GM23248 (cell line): ENCODE measurements at places on chromosomes 6 and 20. TPM values are rescaled to one million over a fixed set of nuclear protein-coding genes. Genes with fewer than 3 reads are reported as not detected.
A peak's percentile ranks its signal among the peaks of the same experiment; 100 is the strongest.

Gene AK9
- 2.0 and 7.2 TPM in 2 replicates for total RNA-seq

- no peak for DNase-seq
These were observed 939 bp downstream of the TGM3 start for GRCh38 chr20:2296524-2297356.

GRCh38 chr20:2914160-2914559 is 40.9 kb downstream of the PTPRA start:
- DNase-seq = no peak

DNA sequence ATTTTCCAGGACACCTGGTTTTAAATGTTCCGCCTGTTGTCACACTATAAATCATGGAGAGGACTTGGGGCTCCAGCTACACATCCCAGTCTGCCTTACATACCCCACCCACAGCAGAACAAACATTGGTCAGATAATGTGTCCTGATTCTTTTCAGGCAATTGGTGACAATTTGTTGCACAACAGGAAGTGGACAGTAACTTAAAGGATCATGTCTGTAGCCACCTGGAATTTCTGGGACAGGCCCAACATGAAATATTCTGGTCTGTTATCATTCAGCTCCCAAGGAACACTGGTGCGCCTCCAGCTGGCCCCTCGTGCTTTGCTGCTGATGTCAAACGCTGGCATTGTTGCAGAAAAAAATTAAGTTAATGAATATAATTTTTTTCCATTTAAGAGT is 117.2 kb downstream of the SOBP start:
- DNase-seq = no peak

DNA sequence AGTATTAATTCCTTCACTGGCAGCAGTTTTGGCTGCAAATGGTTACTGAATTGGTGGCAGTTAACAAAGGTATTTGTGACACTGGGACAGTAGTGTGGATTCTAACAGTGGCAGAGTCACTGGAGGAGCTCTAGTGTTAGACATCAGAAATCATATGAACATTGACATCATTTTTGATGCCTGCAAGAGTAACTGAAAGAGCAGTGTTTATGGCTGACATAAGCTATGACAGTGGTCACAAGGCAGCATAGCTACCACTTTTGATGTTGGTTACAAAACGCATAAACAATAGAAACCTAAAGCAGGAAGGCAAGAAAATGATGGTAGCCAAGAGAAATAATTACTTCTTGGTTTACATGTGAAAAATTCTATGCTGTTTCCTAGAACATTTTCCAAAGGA is 326.7 kb upstream of the MAN1A1 start:
- DNase-seq = no peak

GRCh38 chr6:52303178-52303577 is 18.6 kb upstream of the MCM3 start:
- no peak for DNase-seq

DNA sequence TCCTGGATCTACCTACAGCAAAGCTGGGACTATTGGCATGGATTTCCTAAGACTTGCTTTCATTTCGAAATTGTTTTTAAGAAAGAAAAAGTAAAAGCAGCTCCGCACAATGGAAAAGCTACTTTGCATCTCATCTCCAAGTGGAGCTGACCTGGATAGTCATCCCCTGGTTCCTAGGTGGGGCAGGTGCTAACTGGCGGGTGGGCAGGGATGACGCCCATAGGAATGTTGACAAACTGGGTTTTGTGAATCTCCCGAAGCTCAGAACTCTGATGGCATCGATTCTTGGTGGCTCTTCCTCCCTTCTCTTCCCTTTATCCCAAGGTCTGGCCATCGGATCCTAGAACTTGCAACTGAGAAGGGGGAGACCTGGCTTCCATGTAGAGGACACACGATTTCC is 12.4 kb upstream of the EZR start:
- no peak for DNase-seq

Gene RNF5
- 48.1 and 48.2 TPM in 2 replicates for total RNA-seq

Gene CCN5
- total RNA-seq = 24.5 and 47.3 TPM in 2 replicates

- no peak for DNase-seq
These were observed 49.3 kb downstream of the EZR start for GRCh38 chr6:158769771-158770432.

- DNase-seq = no peak
These were observed 20.9 kb downstream of the TAGAP start for GRCh38 chr6:159023893-159024292.

DNA sequence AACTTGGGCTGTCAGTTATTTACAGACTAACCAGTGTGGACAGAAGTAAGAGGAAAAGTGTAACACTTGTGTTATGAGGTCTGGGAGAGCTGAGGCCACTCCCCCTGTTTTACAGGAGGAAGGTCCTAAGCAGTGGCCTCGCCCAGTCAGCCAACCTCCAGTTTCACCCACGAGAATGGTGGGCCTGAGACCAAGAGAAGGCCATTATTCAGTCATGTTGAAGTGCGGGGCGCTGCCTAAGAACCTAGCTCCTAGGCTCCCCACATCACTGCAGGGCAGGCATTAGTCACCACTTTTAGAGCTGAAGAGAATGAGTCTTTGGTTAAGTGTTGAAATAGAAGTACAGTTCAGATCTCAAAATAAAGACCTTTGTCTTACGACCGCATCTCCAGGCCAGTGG is 27.9 kb downstream of the CDYL start:
- peak; percentile 88 for DNase-seq

DNA sequence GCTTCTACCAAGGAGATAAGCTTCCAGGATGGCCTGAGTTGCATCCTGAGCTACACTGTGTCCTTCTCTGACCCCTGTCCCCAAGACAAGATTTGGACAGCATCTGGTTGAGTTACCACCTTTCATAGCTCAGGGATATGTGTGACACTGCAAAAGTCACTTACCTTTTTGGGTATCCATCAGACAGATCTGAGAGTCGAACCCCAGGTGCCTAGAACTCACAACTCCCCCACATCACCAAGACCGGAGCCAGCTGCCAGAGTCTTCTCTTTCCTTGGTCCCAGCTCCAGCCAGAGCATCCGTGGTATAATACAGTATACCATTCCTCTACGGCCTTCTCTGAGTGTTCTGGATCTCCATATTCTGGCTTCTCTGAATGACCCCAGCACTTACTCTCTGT is 133.0 kb downstream of the CD83 start:
- no peak for DNase-seq

- DNase-seq = no peak
These were observed 1289.3 kb downstream of the HACE1 start for GRCh38 chr6:103570431-103570830.

DNA sequence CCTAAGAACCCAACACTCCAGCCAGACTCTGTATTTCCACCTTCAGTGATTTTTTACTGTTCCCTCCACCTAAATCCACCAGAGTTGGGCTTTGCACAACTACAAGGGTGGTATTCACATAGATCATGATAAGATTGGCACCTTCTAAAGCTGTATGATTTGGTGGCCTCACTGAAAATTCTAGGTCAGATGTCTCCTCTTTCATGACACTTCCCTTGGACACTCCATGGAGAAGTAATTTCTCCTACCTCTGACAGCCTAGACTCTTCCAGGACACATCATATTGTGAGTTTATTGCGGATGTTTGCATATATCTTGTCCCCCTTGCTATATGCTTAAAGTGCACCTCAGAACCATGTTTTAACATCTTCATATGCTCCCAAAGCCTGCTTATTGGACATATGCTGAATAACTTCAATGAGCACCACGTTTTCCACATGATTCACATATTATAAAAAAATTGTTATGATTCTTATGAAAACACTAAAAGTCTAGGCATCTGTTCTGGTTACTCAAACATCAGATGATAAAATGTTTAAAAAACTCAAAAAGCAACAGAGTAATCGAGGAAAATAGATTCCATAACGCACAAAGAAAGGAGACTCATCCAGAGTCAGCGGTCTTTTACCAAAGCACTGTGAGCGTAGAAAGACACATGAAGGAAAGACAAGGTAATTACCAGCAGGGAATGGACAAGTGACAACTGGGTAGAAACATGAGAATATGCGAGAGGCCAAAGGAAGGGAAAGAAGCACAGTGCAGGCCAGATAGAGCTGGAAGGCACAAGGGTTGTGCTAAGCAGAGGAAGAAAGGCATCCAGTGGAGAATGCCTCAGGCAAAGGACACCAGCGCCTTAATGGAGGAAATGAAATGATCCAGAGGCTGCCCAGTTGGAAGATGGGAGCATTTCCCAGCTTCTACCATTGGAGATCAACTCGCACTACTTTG is 46.5 kb downstream of the KIF16B start:
- no peak for DNase-seq

Gene HMGA1
- 197 and 243 TPM in 2 replicates for total RNA-seq

DNA sequence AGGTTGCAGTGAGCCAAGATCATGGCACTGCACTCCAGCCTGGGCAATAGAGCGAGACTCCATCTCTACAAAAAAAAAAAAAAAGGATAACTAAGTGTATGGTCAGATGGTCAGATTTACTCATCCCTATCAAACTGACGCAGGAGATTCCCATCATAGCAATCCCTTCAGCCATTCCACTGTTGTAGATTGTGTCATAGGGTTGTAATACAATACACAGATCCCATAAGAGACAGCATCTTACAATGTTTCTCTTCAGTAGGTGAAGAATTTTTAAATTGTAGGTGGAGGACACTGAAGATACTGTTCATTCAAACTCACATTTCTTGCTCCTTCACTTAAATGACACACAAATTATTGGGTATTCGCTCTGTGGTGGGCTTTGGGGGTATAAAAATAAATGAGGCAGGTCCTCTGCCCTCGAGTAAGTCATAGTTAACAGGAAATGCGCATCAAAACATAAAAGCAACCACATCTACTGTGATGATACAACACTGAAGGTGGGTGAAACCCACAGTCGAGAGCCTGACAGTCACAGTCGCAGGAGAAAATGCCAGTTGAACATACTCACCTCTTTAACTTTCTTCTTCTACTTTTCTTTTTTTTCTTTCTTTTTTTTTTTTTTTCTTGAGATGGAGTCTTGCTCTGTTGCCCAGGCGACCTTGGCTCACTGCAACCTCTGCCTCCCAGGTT is 205.5 kb downstream of the ZNF217 start:
- no peak for DNase-seq

- no peak for DNase-seq
These were observed 121.4 kb upstream of the NRSN1 start for GRCh38 chr6:24004659-24005058.

GRCh38 chr20:1894471-1894950 is 696 bp upstream of the SIRPA start:
- DNase-seq = peak; percentile 82

GRCh38 chr6:44624226-44624625 is 236.7 kb downstream of the CDC5L start:
- no peak for DNase-seq

DNA sequence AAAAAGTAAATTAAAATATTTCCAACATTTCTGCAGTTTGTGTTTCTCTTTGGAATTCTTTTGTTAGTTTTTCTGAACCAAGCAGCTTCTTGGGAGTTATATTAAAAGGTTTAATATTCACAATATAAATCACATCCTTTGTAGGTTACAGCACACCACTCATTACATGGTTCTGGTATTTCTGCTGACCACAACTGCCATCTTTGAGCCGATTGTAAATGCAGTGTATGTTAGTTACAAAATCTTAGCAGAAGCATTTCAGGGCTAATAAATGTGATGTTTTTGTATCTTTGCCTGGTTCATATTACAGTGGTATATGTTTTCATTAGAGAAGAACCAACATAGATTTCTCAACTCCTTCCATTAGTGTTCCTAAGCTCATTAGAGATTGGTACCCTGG is 19.1 kb upstream of the TSHZ2 start:
- peak; percentile 35 for DNase-seq

DNA sequence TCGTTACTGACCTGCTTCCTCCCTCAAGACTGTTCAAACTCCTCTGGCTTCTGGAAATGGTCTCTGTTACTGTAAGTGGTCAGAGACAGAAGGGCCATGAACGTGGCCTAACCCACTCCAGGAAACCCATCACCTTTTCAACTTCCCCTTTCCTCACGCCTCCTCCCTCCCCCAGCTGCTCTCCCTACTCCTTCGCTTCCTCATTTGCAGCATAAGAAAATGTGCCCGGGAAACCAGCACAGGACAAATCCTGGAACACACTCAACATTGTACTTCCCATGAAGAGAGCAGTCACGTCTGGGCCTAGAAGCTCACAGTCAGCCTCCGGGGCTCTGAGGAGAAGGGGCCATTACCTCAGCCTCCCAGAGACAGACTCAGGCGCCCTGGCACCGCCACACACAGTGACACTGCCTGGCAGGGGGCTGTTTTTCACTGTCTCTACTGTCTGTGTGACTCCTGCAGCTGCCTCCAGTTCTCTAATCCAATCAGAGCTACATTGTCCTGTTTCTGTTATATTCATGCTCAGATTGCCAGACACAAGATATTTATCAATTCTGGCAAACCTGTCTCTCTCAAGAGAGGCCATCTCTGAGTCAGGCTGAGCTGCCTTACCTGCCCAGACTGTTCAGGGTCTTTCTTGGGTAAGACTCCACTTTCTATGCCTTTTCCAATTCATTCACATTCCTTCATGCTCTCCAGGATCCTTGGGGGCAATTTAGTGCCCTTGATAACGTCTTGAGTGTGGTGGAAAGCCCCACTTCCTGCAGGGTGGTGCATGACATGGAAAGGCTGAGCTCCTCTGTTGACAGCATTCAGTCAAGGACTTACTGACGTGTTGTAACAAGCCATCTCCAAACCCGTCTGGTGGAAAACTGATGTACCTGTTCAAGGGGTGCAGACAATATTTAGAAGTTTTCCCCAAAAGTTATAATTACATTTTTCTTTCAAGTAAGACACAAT is 242.2 kb downstream of the HIVEP2 start:
- DNase-seq = no peak

Gene PTCRA
- total RNA-seq = not detected in 2 replicates

Gene CFAP61
- total RNA-seq = not detected in 2 replicates

DNA sequence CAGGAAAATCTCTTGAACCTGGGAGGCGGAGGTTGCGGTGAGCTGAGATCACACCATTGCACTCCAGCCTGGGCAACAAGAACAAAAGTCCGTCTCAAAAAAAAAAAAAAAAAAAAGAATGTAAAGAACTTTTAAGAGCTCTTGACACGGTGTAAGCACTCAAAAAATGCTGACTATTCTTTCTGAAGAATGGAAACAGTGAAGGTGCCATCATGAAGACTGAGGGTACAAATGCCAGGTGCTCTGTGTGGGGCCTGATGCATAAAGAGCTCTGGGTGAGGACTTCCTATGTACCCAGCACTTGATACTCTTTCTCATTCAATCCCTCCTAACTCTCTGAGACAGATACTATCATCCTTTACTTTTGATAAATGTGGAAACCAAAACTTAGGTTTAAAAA is 45.0 kb upstream of the ENPP5 start:
- no peak for DNase-seq

- peak; percentile 80 for DNase-seq
These were observed at the start of gene VSTM2L for GRCh38 chr20:37902504-37903313. VSTM2L (plus strand) TSS chr20:37903127; CDS start chr20:37903351, 224 bp downstream.

GRCh38 chr20:32396646-32397160 is 38.6 kb downstream of the ASXL1 start:
- DNase-seq = peak; percentile 24

DNA sequence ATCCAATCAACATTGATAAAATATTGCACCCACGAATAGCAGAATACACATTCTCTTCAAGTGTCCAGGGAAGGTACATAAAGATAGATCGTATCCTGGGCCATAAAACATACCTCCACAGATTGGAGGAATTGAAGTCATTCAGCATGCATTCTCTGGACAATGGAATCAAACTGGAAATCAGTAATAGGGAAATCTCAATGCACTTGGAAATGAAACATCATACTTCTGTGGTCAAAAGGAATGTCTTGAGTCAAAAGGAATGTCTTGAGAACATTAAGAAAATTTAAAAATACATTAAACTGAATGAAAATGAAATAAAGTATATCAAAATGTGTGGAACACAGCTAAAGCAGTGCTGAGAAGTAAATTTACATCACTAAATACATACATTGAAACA is 138.8 kb downstream of the TFAP2A start:
- peak; percentile 51 for DNase-seq

- no peak for DNase-seq
These were observed 129.9 kb upstream of the ARID1B start for GRCh38 chr6:156647140-156647784.
